NCI-H2029 treated with DMSO at 0.1 percent for 48 hours (cell line): ENCODE measurements at places on chromosomes 5 and 9.

DNA sequence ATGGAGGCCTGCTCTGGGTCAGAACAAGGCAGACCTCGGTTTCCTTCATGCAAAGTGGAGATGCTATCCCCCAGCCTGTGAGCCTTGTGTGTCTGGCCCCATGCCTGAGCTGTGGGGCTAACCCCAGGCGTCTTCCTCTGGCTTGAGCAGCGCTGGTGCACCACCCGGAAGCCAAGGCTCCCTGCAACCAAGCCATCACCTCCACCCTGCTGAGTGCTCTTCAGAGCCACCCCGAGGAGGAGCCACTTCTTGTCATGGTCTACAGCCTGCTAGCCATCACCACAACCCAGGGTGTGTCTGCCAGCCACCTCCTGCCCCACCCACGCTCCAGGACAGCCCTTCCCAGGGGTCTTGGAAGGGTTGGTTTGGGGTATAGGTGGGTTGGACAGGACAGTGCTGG lies 16.2 kb downstream of the REXO4 start:
- DNase-seq: no peak

- no peak for DNase-seq
These were observed 72.0 kb upstream of the DAP start for GRCh38 chr5:10832987-10833386.

GRCh38 chr9:124934290-124934689 lies 6.6 kb downstream of the GOLGA1 start:
- DNase-seq: no peak

DNA sequence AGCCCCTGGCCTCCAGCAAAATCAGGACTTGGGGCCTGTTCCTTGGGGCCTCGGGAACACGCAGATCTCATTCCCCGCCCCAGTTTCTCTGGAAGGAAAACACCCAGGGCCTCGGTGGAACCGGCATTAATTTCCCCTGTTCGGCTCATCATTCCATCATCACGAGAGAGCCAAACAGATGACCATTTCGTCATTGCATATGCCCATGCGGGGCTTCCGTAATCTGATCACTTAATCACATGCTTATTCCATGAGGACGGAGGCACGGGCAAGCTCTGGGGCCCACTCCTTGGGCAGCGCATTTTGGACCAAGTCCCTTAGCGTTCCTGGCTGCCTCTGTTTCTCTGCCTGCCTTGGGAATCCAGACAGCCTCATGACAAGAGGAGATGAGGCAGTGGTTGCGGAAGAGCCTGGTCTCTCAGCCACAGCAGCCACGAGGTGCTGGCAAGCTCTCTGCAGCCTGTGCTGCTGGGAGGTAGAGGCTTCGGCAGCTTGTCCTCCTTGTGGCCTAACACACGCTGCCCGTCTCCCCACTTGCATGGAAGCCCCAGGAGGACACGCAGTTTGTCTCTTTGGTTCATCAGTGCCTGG lies 65.0 kb upstream of the IER5L start:
- peak; percentile 48 for DNase-seq

- DNase-seq: no peak
These were observed 522.9 kb upstream of the DAB2 start for GRCh38 chr5:39947657-39948056.
